ENCODE measurements at places on chromosomes 13 and 19. TPM values are rescaled to one million over a fixed set of nuclear protein-coding genes. Genes with fewer than 3 reads are reported as not detected.

GRCh38 chr13:35743165-35743564 is 266.7 kb upstream of the MAB21L1 start:
- DNase-seq: no peak

GRCh38 chr13:106532111-106532929 is 3.1 kb downstream of the EFNB2 start:
- DNase-seq: no peak

DNA sequence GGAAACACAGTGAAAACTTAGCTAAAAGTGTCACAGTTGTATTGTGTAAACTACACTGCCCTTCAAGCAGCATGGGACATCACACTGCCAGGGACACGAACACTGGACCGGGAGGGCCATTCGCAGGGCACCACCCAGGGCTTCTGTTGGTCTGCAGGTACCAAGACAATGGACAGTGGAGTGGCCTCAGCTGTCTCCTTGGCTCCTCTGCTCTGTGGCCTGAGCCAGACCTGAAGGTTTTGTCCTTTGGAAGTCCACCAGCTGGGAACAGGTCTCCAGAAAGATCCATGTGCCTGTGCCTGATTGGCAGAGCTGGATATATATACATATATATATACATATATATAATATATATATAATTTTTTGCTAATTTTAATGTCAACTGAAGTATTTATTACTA is 149.8 kb downstream of the ZNF536 start:
- DNase-seq: no peak

GRCh38 chr13:46844431-46844830 is 47.5 kb upstream of the ESD start:
- no peak for DNase-seq

FARSA gene
- 62.7 TPM for polyA plus RNA-seq

DNA sequence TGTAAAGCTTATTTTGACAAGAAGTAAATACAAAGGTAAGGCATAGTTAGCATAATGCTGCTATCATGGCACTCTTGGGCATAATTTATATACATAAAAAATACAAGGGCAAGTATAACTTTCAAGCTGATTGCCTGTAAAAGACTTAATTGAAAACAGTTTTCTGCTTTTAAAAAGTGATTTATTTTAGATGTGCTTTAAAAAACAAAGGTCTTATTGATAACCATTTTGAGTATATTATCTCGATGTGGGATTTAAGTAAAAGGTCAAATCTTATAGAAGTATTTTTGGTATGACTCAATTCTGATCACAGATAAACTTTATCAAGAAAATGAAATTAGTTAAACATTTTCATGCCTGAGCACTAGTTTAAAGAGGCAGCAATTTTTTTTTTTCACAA is 175.8 kb downstream of the KCNRG start:
- DNase-seq: no peak

KIR3DL2 gene
- not detected for polyA plus RNA-seq

DNA sequence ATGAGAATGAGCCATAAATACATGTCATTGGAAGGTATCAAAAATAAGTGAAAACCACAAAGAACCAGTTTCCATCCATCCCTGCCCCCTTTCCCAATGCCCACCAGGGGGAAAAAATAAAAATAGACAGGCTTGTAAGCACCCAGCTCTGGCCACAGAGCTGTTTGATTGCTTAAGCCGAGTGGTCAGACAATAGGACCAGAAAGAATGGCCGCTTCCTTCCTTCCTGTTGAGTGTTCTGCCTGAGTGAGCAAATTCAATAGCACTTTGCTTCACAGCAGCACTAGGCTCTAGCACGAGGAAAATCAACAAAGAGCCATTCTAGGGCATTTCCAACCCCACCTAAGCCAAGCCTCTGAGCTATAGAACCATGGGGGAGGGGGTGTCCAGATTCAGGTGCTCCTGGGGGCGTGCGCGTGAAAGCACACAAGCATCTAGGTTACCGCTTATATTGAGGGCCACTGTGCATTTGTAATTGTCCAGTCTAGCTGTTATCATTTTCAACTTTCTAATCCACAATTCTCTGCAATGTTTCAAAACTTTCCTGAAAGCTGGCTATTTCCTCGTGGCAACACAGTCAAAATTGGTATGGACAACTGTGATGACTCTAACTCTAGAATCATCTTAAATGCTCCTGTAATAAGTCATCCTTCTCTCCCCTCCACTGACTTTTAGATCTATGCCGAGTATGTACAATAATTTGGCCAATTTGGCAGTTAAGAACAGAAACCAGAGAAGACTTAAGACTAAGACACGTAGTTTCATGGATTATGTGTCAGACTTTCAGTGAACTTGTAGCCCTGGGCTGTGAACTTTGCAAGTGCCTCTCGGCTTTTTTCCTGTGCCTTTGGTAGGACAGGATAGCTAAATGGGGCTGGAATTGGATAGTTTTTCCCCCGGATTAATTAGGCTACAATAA is 64.3 kb downstream of the SPRY2 start:
- DNase-seq: peak; percentile 22

DNA sequence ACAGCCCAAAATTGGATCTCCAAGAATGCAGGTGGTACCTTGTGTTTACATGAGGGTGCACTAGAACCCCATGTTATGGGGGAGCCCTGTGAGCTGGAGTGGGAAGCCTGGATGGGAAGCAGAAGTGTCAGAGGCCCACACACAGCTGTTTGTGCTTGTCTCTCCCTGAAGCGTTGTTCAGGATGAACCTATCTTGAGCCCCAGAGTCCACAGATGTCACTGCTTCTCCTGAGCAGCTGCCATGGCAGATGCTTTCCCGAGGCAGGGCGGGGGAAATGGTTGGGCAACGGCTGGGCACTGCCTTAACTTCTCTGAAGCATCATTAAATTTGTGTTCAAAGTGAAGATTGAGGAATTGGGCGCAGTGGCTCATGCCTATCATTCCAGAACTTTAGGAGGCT is 17.1 kb upstream of the CHST8 start:
- DNase-seq: no peak

ITGBL1 gene
- polyA plus RNA-seq: 1.2 TPM

DNA sequence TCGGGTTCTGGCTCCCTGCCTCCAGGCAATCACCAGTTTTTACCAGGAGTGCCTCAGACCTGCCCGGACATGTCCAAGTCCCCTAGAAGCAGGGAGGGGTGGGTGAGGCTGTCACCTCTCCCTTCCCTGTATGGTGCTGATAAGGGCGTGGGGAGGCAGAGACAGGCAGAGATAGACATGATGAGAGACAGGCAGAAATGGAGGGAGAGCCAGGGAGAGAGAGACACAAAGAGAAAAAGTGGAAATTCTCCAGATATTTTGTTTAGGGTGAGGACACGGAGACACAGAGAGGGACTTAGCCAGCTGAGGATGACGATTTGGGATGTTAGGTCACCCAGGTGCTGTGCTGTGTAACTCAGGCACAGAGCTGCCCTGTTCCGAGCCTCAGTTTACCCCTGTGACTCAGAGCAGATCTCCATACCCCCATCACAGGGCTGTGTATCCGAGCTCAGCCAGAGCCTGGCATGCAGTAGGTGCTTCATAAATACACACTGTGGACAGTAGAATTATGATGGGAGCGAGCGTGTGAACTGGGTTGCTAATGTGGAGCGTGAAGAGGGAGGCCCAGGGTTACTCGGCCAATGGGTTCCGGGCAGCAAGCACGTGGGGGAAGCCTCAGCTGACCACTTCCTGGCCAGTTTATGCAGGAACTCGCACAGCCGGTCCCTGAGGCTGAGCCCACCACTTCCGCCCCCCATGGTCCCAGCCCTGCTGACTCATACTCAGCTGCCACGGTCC is 11.9 kb upstream of the GDF15 start:
- DNase-seq: peak; percentile 81

- DNase-seq: no peak
Observed at GRCh38 chr19:3690551-3691371, 9.5 kb downstream of the PIP5K1C start.

GRCh38 chr19:33252971-33253370 is 27.3 kb upstream of the SLC7A10 start:
- no peak for DNase-seq

- DNase-seq: no peak
Observed at GRCh38 chr13:99702687-99703319, 201.5 kb downstream of the TM9SF2 start.

BICRA gene
- 10.7 TPM for polyA plus RNA-seq

GRCh38 chr13:46559272-46559805 is 6.4 kb downstream of the LRCH1 start:
- DNase-seq: no peak

GRCh38 chr19:49427855-49428546 is 2.8 kb downstream of the GFY start:
- no peak for DNase-seq

PSG2 gene
- 0.13 TPM for polyA plus RNA-seq

GRCh38 chr19:55324662-55325061 is 479 bp downstream of the TMEM150B start:
- DNase-seq: no peak

GRCh38 chr19:35294859-35295791 is 3.2 kb downstream of the MAG start:
- no peak for DNase-seq

GRCh38 chr19:14147797-14148605 is 11.6 kb upstream of the ASF1B start:
- peak; percentile 74 for DNase-seq

CRTC1 gene
- polyA plus RNA-seq: 19.3 TPM

DNA sequence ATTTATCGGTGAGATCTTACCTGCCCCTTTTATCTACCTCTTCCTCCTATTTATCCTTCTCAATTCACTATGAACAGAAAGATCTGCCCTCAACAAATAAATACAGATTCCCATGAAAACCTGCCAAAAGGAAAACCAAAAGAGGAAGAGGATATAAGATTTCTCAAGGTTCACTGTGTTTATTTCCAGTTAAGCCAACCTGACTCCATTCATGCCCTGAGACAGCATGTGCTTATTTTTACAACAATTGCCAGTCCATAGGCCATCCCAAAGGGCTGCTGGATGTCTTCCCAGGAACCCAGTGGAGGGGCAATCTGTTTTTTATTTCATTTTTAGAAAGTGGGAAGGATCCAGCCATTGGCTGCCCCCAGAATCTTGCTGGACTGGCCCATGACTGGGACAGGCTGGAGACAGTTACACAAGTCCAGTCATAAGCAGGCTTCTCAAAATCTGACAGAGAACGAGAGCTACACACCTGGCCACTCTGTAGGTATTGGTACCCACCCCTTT is 209.1 kb downstream of the IRS2 start:
- no peak for DNase-seq

DNA sequence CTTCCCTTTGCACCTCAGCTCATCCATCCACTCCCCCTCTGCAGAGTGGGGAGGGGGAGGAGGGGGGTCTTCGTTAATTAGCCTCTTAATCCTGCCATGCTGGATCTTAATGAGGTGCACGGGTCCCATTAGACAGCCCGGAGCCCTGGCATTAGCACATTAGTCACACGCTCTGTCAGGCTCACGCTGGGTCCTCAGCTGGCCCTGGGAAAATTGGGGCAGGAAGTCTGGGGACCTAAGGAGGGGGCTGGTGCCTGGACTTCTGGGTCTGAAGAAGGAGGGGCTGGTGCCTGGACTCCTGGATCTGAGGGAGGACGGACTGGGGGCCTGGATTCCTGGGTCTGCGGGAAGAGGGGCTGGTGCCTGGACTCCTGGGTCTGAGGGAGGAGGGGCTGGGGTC is 444 bp upstream of the NCCRP1 start:
- DNase-seq: no peak

DNA sequence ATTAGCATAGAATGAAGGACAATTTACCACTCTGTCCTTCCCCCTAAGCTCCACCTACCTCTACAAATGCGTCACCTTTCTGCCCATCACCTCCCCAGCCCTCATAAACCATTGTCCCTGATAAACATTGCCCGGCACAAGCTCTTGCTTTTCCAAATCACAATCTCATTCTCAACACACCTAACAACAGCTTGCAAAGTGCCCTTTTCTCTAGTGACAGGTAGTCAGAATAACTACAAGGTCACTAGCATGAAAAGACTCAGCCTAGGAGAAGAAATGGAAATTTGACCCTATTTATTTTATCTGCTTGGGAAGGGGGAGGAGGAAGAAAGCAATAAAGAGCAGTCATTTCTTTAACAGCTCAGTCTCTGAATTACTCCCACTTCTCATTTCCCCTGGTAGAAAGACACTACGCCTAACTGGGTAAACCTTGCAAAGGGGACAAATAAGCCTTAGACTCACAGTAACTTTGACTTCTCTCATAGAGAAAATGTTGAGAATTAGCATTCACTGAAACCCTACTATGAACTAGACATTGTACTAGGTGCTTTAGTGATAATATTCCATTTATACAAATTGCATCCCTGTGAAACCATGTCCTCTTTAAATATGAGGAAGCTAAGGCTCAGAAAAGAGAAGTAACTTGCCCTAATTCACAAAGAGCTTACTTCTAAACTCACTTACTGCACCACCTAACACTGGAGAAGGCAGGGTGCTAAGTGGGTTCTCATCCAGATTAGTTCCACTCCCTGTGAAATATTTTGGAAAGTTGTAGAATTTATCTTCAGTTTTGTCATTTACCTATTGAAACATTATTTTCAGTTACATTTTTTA is 116.2 kb upstream of the FNDC3A start:
- peak; percentile 10 for DNase-seq

DNA sequence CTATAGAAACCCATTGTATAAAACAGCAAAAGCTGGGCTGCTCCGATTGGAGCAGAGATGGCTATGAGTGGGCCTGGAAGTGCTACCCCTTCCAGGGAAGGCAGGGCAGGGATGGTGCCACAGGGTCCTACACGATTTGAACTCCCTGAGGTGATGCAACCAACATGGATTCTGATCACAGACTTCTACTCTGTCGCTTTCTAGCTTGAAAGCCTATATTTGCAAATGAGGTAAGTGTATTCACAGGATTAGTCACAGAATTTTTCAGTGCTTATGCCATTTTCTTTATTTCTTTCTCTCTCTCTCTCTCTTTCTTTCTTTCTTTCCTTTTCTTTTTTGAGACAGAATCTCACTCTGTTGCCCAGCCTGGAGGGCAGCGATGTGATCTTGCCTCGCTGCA is 179.0 kb downstream of the SPRY2 start:
- DNase-seq: no peak

DNA sequence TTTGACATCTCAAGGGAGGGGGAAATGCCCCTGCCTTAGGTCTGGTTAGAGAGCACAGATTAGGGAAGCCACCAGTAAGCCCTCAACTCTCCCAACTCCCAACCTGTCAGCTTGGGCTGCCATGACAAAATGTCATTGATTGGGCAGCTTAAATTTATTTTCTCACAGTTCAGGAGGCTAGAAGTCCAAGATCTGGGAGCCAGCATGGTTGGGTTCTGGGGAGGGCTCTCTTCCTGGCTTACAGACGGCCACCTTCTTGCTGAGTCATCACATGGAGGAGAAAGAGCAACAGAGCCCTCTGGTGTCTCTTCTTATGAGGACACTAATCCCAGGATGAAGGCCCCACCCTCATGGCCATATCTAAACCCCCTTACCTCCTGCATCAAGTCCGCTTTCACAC is 24.2 kb downstream of the C19orf12 start:
- no peak for DNase-seq

LGALS7 gene
- 0.29 TPM for polyA plus RNA-seq

DNA sequence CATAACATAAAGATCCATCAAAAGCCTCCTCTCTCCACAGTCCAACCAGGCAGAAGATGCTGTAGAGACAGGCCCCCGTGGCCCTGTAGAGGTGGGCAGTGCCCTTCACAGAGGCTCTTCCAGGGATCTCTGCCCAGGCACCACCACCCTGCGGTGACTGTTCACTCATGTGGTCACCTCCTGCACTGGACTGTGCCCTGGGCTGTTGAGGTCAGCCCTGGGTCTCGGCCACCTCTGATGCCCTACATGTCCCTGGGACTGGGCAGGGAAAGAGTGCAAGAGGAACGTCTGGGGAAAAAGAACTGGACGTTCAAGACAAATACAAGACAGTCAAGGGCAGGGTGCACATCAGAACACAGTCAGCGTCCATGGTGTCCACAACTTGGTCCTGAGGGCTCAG is 22.3 kb downstream of the PEPD start:
- no peak for DNase-seq

ATP8B3 gene
- 0.51 TPM for polyA plus RNA-seq
